Stimulated activated naive CD4-positive, alpha-beta T cell (primary cell): ENCODE measurements at places on chromosomes 3 and 15.

- no peak for DNase-seq
These were observed 107.7 kb upstream of the PLSCR5 start for GRCh38 chr3:146712806-146713205.

DNA sequence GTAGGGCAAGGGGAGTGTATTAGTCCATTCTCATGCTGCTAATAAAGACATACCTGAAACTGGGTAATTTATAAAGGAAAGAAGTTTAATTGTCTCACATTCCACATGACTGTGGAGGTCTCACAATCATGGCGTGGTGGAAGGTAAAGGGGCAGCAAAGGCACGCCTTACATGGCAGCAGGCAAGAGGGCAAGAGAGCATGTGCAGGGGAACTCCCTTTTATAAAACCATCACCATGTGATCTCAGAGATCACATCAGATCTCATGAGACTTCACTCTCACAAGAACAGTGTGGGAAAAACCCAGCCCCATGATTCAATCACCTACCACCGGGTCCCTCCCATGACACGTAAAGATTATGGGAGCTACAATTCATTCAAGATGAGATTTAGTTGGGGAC lies 41.4 kb downstream of the SUMF1 start:
- DNase-seq, result no peak

- no peak for DNase-seq
These were observed 195.4 kb upstream of the WNT5A start for GRCh38 chr3:55682461-55682860.

- no peak for DNase-seq
These were observed 9.2 kb downstream of the LZTFL1 start for GRCh38 chr3:45832699-45833098.

DNA sequence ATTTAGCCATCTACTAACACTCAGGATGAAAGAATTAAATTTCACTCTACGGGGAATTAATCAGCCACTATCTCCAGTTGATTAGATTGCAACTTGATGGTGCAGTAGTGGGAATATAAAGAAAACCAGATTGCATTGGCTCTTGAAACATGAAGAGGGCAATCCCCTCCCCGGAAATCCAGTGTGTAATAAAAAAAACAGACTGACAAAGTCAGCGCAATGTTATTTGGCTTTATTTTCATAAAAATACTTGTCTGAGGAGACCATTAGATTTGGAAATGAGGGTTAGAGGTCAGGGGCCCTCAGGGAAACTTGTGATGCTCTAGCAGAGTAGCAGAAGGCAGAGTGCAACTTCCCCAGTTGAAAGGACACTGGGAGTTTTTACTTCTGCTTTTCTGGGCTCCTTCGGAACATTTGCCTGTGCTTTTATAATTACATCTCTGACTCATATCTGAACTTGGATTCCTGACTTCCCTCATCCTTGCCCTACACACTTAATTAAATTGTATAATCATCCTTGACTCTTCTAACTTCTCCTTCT lies 326.8 kb downstream of the TUSC7 start:
- no peak for DNase-seq
